ENCODE measurements at places on chromosomes 12 and 14.

DNA sequence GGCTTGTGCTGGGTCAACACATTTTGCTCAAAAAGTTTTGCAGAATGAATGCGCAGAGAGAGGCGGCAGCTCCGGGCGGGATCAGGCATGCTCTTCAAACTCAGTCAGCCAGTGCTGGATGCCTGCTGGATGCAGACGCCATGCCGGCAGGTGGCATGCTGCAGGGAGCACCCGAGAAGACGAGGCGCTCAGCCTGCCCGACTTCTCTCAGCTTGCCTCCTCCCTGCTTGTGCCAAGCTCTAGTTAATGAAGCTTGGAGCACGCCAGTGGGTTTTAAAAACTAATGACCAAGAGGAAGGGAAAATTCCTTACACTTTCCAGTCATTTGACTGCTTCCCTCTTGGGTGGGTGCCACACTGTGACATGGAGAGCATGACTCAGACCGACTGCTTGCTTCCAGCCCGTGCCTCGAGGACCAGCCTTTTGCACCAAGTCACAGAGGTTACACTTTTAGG, 39.8 kb downstream of the SLC24A4 start:
- DNase-seq: no peak

GRCh38 chr12:23803540-23803939, 145.9 kb downstream of the SOX5 start:
- DNase-seq: no peak

DNA sequence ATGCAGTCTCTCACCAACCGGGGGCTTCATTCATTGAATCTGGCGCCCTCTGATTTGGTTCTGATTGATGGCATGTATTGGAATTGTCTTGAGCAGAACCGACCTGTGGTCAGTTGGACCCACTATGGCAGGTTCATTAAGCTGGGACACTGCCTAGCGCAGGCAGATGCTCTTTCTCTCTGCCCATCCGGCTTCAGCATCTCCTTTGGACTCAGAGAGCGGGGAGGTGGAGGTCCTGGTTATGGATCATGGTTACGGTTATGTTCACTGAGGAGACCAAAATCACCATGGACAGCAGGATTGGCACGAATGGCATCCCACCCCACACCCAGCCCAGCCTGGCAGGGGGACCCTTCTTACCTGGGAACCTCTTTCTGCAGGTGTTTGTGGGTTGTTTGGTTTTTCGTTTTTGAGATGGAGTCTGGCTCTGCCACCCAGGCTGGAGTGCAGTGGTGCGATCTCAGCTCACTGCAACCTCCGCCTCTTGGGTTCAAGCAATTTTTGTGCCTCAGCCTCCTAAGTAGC, 16.4 kb upstream of the BCL7A start:
- DNase-seq: no peak

DNA sequence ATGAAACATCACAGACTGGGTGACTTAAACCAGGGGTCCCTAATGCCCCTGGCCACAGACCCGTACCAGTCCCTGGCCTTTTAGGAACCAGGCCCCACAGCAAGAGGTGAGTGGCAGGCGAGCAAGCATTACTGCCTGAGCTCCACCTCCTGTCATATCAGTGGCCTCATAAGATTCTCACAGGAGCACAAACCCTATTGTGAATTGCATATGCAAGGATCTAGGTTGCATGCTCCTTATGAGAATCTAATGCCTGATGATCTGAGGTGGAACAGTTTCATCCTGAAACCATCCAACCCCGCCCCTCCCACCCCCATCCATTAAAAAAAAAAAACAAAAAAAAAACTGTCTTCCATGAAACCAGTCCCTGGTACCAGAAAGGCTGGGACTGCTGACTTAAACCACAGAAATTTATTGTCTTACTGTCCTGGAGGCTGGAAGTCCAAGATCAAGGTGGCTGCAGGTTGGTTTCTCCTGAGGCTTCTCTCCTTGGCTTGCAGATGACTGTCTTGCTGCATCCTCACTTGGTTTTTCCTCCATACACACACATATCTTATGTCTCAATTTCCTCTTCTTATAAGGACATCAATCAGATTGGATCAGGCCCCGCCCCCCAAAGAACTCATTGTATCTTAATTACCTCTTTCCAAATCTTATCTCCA, 235.9 kb downstream of the CHST11 start:
- no peak for DNase-seq

DNA sequence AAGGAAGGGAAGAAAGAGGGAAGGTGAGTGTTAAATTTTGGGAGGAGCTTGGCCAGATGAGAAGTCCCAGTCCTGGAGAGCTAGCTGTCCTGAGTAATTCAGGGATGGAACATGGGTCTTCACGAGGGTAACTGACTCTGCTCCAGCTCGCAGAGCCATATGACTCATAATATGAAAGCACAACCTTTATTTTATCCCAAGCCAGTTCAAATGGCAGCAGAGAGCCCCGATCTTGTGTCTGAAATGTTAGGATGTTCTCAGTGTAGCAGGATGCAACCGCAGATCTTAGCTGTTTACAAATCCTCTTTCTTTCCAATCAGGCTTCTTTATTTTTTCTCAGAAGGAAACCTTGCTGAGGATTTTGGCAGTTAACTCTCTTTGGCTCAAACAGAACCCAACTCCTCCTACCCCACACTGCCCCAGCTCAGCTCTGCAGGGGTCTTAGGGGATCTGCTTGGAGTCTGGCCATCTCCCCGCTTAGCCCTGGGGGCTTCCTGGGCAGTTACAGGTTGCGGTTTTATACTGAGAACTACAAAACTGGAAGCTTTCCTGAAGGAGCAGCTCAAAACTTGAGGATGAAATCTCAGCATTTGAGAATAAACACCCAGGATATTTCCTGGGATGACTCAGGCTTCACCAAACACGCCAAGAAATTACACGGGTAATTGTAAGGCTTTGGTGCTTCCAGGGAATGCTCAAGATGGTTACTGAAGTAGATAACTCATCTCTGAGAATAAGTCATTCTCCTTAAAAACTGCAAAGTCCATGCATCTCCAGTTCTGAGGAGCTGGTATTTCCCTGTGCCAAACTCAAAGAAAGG, 92.5 kb downstream of the VCPKMT start:
- DNase-seq: peak; percentile 59

DNA sequence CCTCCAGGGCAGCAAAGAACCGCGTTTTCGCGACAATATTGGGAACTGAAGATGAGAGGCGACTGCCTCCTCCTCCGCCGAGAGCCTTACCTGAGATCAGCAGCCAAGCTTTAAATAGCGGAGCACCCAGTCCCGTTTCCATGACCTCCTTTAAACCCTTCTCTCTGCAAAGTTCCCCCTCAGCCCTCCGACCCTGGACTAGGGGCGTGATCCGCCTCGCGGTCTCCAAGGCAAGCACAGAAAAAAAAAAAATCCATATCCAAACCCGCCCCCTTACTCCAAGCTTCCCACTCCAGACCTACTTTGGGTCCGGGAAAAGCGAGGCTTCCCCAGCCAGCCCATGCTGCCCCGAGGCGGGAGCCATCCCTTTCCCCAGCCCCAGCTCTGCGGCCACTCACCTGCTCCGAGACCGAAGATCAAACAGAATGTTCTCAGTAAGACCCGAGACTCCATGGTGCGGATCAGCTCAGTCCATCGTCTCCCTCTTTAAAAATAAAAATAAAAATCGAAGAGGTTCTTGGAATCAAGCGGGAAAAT, 630 bp downstream of the NELL2 start:
- DNase-seq: no peak

DNA sequence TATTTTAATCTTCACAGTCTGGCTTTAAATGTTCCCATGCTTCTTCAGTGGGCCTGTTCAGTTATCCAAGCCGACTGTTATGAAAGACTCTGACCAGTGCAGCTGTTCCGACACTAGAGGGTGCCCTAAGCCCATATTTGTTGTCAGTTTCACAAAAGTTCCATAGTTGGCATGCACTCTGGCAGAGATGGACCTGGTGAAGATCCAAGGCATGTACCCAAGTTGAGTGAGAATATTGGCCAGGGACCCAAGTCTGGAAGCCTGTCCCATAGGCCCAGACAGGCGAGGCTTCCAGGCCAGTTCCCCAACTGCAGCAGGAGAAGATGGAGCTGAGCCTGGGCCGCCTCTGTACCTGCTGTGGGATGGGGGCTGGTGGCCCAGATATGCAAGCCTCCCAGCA, 27.4 kb upstream of the GUCY2C start:
- DNase-seq: peak; percentile 27

GRCh38 chr14:89910691-89911009, 43.9 kb downstream of the EFCAB11 start:
- no peak for DNase-seq

GRCh38 chr14:76844223-76844622, 18.0 kb downstream of the LRRC74A start:
- DNase-seq: peak; percentile 31

DNA sequence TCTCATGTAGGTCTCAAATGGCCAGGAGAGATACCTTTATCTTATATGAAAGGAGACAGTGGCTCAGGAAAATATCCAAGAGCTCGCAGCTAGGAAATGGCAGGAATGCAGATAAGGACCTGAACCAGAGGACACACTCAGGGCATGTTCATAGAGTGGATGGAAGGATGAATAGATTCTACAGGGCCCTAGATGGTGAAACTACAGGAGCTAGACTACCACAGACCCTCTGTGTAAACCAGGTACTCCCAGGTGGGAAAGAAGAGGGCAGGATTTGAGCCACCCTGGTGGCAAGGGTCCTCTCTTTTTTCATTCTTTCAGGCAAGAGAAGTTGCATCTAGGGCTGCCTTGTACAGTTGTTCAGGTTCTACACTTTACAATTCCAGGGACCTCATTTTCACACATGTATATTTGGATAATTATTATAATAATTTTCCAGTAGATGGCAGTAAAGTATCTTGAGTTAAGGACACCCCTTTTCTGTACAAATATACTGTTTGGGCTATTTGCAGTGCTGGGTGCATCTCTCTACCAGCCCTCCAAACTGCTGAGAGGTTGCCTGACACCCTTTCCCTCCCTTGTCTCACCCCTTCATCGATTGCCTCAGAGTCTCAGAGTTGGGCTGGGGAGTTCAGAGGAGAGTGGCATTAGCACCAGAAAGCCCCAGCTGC, 10.5 kb upstream of the ZDHHC22 start:
- DNase-seq: peak; percentile 81

- DNase-seq: no peak
Observed at GRCh38 chr12:63212316-63212715, 61.3 kb upstream of the AVPR1A start.

- no peak for DNase-seq
Observed at GRCh38 chr12:95663525-95663924, 112.2 kb upstream of the USP44 start.
